ENCODE measurements at places on chromosomes 12 and 14.

DNA sequence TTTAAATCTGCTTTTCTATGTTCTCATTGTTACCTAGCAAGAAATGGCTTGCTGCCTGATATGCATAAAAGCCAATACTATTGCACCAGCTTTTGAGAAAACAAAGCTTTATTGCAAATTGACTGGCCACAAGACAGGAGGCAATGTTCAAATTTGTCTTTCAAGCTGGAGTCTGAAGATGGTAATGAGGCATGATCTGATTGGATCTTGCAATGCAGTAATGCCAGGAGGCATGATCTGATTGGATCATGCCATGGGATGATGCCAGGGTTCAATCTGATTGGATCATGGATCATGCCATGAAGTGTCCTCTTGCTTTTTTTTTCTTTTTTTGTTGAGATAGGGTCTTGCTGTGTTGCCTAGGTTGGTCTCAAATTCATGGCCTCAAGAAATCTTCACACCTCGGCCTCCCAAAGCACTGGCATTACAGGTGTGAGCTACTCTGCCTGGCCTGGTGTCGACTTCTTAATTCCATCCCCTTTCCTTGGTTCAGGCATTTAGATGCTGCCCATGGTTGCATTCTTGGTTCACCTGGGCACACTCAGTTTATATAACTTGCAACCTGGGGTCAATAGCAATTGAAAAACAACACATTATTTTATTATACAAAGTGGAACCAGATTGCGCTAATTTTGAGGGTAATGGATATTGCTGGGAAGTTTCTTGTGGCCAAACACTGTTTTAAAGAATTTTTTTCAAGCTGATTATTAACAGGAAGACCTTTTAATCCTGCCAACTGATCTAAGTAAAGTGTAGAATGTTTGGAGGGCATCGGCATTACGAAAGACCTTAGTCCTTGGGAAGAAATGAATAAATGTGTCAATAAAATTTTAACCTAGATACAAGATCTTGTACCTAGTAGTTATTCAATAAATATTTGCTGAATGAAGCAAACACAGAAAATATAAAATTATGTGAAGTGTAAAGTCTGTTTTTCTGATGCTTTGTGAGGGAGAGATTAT, 38.8 kb downstream of the HSD17B6 start:
- DNase-seq = no peak

- no peak for DNase-seq
Observed at GRCh38 chr12:47819138-47819895, 386 bp downstream of the HDAC7 start.

GRCh38 chr12:1819571-1819970, 794 bp upstream of the LRTM2 start:
- no peak for DNase-seq

DNA sequence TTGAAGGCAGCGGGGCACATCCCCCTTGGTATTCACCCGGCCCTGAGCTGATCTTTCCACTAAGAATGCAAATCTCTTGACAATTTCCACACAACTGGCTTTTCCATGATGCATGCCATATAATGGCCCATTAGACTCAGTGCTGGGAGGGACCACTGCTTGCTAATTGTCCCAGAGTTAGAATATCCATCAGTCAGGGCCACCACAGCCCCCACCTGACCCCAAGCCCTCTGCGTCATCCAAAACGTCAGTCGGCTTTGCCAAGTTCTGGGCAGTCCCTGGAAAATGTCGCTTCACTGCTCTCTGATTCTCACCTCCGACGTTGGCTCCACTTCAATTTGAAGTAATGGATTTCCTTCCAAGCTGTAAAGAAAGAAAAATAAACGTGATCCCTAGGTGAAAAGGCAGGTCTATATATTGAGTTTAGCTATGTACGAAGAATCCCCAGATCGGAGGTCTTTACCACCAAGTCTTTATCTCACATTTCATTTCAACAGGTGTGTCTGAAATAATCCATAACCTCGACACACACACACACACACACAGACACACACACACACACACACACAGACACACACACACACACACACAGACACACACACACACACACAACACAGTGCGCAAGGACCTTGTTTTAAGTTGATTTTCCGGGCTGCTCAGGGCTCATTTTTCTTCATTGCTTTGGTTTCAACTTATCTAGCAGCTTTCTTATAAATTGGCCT, 165.5 kb upstream of the NOS1 start:
- no peak for DNase-seq

GRCh38 chr12:31471051-31471450, 119.9 kb downstream of the DENND5B start:
- no peak for DNase-seq

DNA sequence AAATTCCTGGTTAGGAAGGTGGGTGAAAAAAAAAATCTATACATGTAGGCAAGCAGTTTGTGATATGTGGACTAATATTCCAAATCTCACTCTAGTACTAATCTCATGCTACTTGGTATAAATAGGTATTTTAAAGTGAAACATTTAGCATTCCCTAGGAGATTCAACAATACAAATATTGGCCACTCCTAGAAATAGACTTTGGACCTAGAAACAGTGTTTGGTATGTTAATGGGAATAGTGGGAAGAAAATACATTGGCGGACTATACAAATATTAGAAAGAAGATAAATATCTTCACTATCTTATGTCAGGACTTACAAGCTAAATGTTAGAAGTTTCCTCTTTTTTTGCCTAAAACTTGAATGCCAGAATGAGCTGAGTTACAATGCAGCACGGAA, 28.2 kb downstream of the HIGD1C start:
- DNase-seq = no peak

DNA sequence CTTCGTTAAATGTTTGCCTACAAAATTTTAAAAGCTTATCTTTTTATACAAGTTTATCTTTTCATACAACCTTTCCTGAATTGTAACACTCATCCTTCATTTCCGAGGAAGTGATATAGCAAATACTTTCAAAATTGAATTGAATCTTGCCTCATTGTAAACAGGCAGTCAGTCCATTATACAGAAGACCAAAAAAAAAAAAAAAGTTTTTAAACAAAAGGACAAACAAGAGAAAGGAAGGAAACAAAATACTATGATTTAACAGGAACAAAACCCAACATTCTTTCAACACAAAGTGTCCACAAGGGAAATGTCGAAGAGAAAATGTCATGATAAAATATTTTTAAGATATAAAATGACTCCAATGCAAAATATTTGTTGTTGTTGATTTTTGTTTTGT, 8.5 kb downstream of the ATF7 start:
- DNase-seq = no peak

GRCh38 chr12:87119713-87120112, 863.5 kb upstream of the MGAT4C start:
- DNase-seq = no peak

DNA sequence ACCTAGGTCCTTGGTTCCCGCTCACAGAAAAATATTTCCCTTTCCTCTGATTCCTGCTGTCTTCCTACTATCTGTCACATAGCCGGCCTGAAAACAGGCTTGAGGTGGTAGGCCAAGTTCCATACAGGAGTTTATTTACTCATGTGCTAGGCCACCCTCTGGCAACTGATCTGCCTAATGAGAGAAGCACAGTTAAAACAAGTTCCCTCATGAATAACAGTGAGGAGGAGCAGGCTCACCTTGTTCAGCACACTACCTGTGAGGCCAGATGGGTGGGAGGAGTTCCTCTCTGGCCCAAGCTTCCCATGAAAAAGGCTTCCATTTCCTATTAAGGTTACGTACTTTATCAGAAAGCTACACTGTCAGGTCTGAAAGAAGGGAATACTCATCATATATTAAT, 206.0 kb downstream of the MYRFL start:
- no peak for DNase-seq

DNA sequence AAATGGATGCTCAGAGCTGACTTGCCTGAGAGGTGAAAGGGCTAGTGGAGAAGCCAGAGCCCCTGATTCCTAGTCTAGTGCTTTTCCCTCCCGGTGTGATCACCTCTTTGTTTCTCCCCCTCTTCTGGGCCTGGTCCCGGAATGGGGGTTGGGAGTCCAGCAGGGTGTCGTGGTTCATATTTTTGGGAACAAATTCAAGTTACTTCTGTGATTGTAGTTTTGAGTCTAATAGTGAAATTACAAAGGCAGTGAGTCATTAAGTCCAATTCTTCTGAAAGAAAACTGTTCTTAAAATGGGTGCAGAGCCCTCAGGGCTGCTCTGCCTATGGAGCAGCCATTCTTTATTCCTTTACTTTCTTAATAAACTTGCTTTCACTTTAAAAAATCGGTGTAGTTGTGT, 7.6 kb downstream of the SUSD6 start:
- DNase-seq = no peak

- DNase-seq = no peak
Observed at GRCh38 chr12:60693019-60693626, 1097.3 kb downstream of the SLC16A7 start.

- DNase-seq = no peak
Observed at GRCh38 chr12:79933532-79934264, 1.2 kb downstream of the PPP1R12A start.

DNA sequence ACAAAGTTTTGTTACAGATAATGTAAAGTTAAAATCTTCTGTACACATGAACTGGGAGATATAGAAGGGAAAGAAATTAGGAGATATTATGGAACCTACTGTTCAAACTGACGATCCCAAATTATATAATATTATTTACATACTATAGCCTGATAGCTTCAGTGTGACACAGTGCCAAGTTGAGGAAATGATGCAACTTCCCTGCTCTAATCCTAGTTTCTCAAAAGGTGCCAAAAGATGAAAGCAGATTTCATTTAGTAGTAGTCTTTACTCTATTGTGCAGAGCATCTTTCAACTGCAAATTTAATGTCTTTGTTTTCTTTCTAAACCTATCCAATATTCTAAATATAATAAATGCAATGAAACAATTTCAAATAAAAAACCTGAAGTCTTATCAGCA, 46.9 kb downstream of the COCH start:
- DNase-seq = no peak

GRCh38 chr14:89093083-89093730, 268.8 kb downstream of the TTC8 start:
- DNase-seq = no peak

DNA sequence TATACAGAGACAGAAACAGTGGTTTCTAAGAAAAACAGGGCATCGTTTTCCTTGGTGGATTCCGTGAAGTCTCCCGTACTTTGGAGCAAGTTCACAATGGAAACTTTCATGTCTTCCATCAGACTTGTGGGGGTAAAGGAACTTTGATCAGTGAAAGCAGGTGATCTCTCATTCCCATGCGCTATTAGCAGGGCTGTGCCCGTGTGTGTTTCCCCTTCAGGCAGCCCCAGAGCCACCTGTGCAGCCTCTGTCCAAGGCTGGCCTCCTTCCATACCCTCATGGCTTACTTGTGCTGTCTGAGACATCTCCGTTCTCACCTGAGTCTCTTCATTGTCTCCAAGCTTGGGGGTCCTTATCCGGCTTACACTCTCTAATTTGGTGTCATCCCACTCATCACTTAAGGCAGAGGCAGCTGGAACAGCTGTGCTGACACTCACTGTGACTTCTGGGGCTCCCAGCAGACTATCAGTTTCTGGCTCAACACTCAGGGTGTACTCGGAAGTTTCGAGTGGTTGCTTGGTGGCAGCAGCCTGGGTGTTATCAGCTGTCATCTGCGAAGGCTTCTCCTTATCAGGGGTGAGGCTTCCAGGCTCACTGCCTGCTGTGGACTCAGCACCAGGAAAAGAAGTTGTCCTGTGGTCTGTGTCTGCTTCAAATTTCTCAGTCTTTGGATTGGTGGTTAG, 13.8 kb downstream of the ARMH4 start:
- DNase-seq = no peak

GRCh38 chr14:73225496-73225895, 11.8 kb upstream of the PAPLN start:
- no peak for DNase-seq

DNA sequence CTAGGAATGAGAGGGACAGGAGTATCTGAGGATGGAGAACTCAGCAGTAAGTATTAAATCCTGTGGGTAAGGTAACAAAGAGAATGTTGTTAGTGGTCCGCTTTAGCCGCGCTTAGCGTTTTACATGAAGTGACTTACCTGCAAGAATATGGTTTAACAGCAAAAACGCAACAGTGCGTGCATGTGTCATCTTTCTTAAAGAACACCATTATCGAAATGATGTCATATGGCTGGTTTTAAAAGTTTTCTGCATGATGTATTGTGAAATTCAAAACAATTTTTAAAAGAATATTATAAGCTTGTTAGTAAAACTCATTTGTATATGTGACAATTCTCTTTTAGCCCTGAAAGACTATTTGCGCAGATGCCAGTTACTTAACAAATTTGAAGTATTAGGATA, 1.7 kb downstream of the LEMD3 start:
- no peak for DNase-seq

GRCh38 chr12:112183141-112184021, 58.0 kb downstream of the TRAFD1 start:
- DNase-seq = no peak

DNA sequence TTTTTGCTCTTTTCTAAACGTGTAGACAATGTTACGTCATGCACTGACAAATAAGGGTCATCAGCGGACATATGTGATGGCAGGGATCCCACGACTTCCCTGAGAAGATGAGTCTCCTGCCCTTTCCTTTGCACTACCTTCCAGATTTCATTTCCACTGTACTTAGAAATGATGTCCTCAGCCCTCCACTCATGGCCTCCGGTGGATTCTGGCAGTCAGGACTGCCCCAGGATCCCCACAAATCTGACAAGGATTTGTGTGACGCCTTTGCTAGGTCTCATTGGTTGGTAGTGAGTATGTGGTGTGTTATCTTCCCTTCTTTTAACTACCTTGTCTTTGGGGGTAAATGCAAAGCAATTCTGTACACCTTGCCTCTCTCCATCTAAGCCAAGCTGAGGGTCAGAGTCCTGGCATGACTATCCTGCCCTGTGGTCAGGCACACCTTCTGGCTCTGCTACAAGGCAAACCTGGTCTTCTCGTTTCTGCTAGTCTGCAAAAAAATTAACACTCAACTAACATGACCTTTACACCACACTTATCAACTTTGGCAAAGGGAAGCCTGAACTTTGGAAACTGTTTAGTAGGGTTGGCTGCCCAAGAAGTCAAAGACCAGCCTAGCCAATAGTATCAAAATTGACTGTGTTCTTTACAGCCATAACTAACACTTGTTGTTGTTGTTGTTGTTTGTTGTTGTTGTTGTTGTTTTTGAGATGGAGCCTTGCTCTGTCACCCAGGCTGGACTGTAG, 17.3 kb upstream of the DHRS4 start:
- no peak for DNase-seq

- no peak for DNase-seq
Observed at GRCh38 chr12:110088936-110089335, 35.2 kb upstream of the IFT81 start.

GRCh38 chr12:119398190-119398589, 63.7 kb downstream of the CCDC60 start:
- DNase-seq = no peak

GRCh38 chr12:69476276-69477017, 6.3 kb downstream of the FRS2 start:
- no peak for DNase-seq

Measured in activated CD4-positive, alpha-beta T cell treated with anti-CD3 and anti-CD28 coated beads, Interleukin-2, amount 50 U/mL, for 24 hours (primary cell).